CD4-positive, alpha-beta T cell treated with Interleukin-17A for 4 hours (primary cell): ENCODE measurements at places on chromosomes 7 and 10.
A peak's percentile ranks its signal among the peaks of the same experiment; 100 is the strongest.

DNA sequence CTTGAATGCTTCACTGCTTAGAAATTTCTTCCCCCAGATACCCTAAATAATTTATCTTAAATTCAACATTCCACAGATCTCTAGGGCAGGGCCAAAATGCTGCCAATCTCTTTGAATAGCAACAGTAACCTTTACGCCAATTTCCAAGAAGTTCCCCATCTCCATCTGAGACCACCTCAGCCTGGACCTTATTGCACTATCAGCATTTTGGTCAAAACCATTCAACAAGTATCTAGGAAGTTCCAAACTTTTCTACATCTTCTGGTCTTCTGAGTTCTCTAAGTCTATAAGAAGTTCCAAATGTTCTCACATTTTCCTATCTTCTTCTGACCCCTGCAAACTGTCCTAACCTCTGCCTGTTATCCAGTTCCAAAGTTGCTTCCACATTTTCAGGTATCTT, 1306.9 kb upstream of the SORCS1 start:
- no peak for DNase-seq

DNA sequence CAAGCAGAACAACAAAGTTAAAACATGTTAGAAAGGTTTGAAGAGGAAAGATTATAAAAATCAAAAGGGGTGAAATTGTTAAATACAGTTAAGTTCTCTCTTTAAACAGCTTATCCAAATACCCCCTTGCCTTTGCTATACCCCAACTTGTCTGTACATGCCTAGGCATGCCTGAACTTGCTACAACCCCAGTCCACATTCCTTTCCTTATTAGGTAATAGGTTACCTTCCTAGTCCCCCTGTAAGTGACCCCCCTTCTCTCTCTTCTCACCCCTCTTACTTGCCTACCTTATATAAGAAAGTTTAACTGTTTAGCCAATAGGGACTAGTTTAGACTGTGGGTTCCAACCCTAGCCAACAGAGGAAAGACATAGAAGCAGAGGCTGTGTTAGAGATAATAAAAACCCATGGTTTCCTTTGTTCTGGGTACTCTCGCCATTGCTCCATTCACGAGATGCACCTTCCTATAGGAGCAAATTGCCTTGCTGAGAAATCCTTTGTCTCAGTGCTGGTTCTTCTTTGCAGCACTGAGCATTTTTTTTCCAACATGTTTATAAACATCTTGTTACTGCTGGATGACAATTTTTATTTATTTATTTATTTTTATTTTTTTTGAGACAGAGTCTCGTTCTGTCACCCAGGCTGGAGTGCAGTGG, 282.2 kb upstream of the GALNT17 start:
- no peak for DNase-seq

- no peak for DNase-seq
Measured at GRCh38 chr7:23343806-23344475, 44.8 kb downstream of the MALSU1 start.

- DNase-seq, result peak; percentile 47
Measured at GRCh38 chr10:126387041-126387921, 996 bp downstream of the ADAM12 start.

DNA sequence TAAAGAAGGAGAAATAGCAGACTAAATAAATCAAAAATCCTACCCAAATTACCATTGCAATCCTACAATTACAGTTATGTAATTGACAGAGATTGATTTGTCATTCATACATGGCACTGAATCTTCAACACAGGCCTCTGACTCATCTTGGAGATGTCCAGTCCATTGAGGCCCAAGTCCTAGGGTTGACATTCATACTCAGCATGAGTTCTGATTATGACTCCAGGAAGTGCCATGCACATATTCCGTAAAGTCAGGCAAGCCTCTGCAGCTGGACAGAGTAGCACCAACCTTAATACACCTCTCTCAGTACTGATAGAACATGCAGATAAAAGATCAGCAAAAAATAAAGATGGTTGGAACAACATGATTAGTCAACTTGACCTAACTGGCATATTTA, 353.7 kb upstream of the NFE2L3 start:
- DNase-seq, result no peak

GRCh38 chr7:988963-989529, 6.1 kb downstream of the CYP2W1 start:
- DNase-seq, result no peak

DNA sequence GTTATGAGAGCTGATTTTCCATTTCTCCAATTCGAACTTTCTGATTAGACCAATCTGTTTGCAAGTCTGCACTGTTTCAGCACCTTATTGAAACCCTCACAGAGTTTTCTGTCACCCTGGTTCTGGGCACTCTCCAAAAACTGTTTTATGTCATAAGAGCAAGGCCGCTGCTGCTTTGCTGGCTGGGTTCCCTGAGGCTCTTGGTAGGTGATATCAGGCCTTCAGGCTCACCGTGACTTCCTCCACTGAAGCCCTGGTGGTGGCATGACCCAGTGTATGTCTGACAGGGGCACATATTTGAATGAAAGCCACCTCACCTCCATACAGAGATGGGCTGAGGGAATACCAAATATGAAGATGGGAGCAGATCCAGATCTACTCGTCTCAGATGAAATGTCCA, 8.3 kb downstream of the RABGEF1 start:
- no peak for DNase-seq

- no peak for DNase-seq
Measured at GRCh38 chr7:98223898-98224700, 12.9 kb downstream of the BHLHA15 start.

- peak; percentile 74 for DNase-seq
Measured at GRCh38 chr7:131231381-131232220, 96.1 kb upstream of the MKLN1 start.

GRCh38 chr10:25912866-25913265, 21.2 kb upstream of the MYO3A start:
- no peak for DNase-seq

GRCh38 chr10:20970708-20971107, 73.6 kb upstream of the NEBL start:
- no peak for DNase-seq

- no peak for DNase-seq
Measured at GRCh38 chr7:28954946-28955345, 3.2 kb downstream of the TRIL start.

DNA sequence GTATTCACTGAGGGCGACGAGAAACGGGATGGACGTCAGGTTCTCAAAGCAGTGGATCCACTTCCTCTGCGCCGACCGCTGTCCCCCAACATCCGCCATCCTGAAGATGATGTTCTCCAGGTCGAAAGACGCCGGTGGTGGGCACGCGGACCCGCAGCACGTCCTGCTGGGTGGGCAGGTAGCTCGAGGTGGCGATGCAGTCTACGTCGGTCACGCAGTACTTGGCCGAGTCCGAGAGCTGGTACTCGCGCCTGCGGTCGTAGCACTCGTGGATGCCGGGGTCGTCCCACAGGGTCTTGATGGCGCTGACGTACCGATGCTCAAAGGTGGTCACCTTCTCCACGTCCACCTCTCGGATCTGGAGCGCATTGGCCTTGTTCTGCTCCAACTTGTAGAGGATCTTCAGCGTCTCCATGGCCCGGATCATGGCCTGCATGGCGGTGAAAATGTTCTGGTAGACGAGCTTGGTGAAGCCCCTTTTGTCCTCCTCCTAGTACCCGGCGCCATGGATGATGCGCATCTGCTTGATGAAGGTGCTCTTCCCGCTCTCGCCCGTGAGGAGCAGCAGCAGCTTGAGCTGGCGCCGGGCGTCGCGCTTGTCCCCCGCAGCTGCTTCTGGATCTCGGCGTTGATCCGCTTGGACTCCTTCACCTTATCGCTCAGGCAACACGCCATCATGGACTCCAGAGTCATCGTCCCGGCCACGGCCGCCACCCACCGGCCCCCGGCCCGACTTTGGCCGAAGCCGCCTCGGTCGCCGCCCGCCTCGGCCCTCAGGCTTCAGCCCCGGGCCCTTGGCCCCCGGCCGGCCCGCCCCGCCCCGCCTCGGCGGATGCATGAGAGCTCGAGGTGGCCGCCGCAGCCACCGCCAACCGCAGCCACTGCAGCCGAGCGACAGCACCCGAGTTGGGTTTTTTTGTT, 122.9 kb upstream of the KCTD7 start:
- peak; percentile 58 for DNase-seq

DNA sequence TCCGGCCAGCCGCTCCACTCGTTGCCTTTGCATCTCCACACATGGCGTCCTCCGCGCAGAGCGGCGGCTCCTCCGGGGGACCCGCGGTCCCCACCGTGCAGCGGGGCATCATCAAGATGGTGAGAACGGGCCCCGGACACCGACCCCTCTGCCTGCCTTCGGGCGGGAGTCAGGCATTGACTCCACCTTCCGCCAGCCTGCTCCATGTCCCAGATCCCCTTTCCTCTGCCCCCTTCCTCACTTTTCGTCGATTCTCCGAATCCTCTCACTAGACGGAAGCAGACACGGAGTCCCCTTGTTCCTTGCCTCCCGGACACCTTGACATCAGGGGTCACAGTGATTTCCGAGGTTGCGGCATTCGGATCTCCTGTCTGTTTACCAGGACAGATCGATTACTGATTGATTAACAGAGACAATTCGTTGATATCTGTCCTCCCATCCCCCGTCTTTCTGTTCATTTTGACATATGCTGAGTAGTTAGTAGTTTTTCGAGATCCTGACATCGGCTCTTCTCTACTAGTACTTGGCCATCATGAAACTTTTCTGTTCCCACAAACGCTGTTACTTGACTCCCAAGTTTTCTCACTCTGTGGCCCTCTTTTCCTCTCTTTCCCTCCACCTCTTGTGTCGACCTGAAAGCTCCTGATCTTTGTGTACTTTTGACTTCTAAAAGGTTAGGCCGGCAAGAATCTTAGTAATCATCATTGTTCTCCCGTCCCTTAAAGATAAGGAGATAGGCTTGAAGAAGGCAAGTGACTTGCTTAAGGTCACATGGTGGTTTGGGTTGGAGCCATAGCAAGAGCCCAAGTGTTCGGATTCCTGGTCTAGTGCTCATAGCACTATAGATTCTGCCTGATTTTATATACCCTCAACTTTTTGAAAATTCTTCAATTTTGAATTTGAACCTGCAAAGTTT, 597 bp downstream of the SND1 start:
- DNase-seq, result no peak

GRCh38 chr7:49618028-49618427, 155.4 kb upstream of the VWC2 start:
- no peak for DNase-seq

GRCh38 chr7:8724080-8724718, 290.8 kb downstream of the NXPH1 start:
- no peak for DNase-seq

- DNase-seq, result no peak
Measured at GRCh38 chr10:3792710-3793219, 7.8 kb upstream of the KLF6 start.

DNA sequence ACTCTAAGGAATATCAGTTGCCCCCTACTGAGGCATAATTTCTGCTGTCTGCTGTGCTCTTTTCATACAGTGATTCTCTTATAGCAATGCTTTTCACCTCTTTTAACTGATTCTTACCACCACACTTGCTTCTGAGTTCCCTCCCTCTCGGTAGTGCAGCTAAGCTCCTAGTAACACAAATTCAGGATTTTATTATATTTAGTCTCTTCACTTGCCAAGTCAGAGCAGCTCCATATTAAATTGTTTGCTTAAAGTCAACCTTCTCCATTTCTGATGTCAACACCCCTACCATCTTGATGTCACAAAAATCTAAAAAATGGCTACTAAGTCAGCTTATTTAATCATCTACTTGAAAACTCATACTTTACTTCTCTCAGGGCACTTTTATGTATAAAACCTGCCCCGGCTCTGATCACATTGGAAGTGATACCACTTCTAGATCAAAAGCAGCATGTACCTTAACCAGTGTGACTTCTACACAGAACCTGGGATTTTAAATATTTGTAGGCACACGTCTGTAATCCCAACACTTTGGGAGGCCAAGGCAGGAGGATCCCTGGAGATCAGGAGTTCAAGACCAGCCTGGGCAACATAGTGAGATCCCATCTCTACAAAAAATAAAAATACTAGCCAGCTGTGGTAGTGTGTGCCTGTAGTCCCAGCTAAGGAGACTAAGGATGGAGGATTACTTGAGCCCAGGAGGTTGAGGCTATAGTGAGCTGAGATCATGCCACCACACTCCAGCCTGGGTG, 55.3 kb downstream of the GDI2 start:
- no peak for DNase-seq

DNA sequence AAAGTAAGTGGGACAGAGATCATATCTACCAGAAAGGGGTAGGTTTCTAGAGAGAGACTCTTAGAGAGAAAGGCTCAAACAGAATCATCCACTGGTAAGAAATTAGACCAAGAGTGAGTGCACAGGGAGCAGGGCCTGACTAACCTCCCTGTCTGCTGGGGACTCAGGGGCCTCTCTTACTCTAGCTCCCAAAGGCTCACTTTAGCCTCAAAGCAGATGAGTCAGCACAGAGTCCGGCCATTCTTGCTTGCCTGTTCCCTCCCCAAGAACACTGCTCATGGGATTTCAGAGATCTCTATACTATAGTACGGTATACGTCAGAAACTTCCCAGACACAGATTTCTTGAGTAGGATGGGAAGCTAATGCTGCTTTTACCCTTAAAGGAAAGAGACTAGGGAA, 32.7 kb downstream of the RBM28 start:
- no peak for DNase-seq

DNA sequence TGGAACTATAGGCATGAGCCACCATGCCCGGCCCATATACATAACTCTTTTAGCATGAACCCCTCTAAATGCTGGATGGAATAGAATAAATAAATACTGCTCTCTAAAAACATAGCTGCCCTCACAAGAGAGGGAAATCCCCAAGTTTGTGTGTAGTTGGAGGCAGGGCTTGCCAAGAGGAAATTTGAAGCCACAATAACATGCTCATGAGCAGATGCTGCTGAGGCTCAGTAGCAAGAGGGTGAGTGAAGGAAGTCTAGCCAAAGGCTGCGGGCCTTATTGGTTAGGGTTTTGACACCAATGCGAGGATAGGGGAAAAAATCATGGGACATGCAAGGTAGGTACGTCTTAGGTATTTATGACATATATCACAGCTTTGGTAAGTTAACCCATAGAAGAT, 17.3 kb downstream of the TPK1 start:
- peak; percentile 68 for DNase-seq

DNA sequence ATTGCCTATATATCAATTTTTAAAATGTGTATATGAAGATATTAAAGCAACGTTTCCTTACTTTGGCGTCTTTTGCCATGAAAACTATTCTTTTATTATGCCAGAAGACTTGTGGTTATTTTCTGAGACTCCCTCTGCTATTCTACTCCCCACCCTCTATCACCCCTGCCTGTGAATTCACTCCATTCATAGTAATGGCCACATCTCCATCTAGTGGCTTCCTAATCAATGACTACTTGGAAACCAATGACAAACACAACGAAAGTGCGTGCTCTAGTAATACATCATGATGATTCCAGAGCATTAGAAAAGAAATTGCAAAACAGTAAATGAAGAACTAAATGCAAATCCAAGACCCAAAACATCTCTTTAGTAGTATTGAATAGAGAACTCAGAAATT, 186.7 kb upstream of the HGF start:
- no peak for DNase-seq

- DNase-seq, result no peak
Measured at GRCh38 chr10:3167611-3168330, 4.8 kb downstream of the PITRM1 start.
